Stimulated activated CD4-positive, alpha-beta T cell treated with anti-CD3 and anti-CD28 coated beads, Interleukin-4, amount 100 ng/mL, for 24 hours (primary cell): ENCODE measurements at places on chromosomes 3 and 15.

DNA sequence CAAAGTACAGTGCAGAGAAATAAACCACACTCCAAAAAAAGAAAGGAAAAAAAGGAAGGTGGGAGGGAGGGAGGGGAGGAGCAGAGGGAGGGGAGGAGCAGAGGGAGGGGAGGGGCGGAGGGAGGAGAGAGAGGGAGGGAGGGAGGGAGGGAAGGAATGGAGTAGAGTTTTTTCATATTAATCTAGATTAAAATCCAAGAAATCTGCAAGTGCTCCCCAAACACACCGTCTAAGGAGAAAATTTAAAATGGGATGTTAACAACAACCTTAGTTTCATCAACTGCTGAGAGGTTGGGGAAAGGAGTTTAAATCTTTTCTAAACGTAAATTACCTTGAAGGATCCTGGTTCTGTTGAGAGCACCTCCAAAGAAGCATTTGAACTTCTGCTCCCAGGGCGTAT lies 6.6 kb downstream of the FSIP1 start:
- DNase-seq: no peak

- no peak for DNase-seq
Measured at GRCh38 chr3:16818194-16818593, 66.6 kb upstream of the PLCL2 start.

- no peak for DNase-seq
Measured at GRCh38 chr3:6739288-6739687, 121.6 kb upstream of the GRM7 start.

- no peak for DNase-seq
Measured at GRCh38 chr15:93252780-93253179, 163.8 kb upstream of the RGMA start.

DNA sequence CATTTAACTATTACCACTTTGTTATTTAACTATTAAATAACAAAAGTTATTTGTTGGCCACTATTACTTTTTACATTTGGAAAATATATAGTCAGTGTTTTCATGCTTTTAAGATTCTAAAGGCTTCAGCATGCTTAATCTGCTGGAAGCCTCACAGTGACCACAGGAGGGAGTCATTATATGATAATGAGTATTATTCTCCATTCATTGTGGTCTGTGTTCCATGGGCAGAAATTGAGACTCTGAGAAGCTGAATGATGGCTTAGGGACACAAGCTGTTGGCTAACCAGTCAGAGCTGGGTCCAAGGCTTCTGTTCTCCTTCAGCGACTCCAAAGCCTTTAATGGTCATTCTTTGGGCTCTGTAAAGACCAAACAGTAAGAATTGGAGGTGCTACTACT lies 64.7 kb downstream of the BFSP2 start:
- no peak for DNase-seq

DNA sequence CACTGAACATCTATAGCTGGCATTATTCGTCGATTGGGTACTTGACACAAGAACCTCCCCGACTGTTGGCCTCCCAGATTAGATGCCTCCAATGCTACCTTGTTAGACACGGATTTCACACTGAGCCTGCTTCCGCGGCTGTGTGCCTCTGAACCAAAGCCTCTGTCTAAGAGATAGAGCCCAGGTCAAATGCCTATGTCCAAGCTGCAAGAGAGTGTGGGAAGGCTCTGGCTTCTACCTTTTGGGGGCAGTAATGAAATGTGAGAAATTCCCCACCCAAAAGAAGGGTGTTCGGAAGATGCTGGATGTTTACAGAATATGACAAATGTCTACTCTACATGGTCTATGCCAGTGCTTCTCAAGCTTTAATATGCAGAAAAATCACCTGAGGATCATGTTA lies 2.0 kb upstream of the RPUSD2 start:
- no peak for DNase-seq
